Head of caudate nucleus (tissue), 42 donors: ENCODE measurements at places on chromosomes 7 and 10.

- no peak for DNase-seq
Observed at GRCh38 chr7:125773113-125773785, 843.6 kb upstream of the POT1 start.

GRCh38 chr7:100827330-100828226, at the start of gene EPHB4:
Gene EPHB4, minus strand, starts transcription at chr7:100827523. Its CDS starts 493 bp downstream, at chr7:100827030.
- no peak for DNase-seq

DNA sequence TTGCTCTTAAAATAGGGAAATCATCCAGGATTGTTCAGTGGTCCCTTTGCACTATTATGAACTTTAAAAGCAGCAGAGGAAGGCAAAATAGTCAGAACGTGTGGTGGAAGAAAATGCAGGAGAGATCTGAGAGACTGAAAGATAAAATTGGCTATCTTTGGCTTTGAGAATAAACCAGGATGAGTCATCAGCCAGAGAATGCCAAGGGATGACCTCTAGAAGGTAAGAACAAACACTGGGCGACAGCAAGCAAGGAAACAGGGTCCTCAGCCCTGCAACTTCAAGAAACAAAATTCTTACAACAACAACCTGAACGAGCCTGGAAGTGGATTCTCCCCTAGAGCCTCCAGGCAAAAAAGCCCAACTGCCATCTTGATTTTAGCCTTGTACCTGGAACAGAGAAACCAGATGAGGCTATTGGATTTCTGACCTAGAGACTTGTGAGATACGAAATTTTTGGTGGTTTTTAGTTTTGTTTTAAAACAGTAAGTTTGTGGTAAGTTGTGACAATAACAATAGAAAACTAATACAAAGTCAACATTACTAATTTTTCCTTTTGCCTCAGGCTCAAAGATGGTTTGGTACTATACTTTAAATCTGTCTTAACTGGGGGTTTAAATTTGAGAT, 130.2 kb upstream of the CNTNAP2 start:
- no peak for DNase-seq

GRCh38 chr10:101283762-101284100, 54.5 kb upstream of the LBX1 start:
- no peak for DNase-seq

DNA sequence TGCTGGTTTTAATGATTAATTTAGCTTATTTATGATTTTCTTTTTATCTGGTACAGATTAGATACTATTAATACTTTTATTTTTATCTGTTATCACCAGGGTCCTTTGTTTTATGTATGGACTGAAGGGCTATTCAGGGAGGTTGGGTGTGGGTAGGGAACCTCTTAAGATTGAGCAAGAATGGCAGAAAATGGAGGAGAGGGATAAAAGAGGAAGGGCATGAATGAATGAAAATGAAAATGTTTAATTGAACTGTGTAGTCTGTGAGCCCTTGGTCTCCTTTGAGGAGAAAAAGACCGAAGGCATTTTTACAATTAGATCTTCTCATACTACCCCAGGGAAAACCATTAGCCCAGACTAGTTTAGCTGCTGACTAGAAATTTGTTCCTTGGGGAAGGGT, 93.1 kb downstream of the CDK14 start:
- no peak for DNase-seq

DNA sequence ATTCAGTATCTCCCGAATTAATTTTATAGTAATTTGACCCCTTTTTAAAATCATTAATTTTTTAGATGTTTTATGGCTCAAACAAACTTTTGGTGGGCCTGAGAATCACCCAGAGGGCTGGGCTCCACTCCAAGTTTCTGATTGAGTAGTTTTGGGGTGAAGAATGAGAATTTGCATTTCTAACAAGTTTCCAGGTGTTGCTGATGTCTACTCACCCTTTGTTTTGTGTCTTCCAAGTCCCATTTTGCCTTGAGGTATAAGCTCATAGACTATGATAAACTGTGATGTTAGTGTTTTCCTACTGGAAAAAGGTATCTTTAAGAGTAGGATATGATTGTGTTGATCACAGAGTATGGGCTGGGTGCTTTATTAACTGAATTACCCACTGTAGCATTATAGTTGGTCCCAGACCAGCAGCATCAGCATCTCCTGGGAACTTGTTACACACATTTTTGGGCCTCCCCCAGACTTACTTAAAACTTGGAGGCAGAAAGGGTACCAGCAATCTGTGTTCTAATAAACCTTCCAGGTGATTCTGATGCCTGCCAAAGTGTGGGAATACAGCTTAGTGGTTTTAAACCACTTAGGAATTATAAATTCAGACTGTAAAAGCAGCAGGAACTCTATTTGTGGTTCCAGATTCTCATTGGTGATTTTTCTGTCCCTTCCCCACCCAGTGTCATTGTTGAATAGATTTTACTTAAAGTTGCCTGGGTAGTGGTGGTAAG, 19.1 kb downstream of the ZNRF2 start:
- no peak for DNase-seq

DNA sequence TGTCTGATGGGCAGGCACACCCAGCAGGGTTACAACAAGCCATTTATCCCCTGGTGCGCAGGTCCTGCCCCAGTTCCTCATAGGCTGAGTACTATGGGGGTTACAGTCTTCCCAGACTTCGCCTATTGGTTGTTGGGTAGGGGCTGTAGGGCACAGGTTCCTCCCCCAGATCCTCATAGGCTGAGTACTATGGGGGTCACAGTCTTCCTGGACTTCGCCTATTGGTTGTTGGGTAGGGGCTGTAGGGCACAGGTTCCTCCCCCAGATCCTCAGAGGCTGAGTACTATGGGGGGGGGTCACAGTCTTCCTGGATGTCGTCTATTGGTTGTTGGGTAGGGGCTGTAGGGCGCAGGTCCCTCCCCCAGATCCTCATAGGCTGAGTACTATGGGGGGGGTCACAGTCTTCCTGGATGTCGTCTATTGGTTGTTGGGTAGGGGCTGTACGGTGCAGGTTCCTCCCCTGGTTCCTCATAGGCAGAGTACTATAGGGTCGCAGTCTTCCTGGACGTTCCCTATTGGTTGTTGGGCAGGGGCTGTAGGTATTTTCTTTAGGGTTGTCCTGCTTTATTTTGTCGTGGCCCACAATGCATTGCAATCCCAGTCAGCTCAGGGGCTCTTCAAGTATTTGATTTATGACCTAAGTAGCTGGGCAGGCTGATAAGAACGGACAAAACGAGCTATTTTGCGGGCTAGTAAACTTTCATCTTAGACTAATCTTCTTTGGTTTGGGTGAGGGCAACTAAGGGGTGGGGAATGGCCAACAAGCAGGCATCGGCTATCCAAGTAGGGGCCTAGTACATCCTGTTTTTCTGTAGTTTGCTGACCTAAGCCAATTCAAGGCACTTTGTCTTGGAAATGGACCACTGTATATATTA, 3.4 kb downstream of the LRRC27 start:
- DNase-seq = peak; percentile 40

DNA sequence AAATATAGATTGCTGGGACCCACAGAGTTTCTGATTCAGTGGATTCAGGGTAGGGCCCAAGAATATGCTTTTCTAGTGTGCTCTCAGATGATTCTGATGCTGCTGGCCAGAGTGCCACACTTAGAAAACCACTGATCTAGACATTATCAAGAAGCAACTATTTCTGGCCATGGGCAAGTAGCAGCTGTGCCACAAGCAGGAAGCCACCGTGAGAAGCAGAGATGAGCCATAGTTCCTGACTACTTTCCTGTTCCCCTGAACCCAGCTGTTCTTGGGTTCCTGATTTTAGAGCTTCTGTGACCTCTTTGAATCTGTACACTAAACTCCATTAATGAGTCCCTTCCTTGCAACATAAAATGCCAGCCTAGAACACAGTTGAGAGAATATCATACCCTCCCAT, 38.1 kb upstream of the PIK3AP1 start:
- no peak for DNase-seq

DNA sequence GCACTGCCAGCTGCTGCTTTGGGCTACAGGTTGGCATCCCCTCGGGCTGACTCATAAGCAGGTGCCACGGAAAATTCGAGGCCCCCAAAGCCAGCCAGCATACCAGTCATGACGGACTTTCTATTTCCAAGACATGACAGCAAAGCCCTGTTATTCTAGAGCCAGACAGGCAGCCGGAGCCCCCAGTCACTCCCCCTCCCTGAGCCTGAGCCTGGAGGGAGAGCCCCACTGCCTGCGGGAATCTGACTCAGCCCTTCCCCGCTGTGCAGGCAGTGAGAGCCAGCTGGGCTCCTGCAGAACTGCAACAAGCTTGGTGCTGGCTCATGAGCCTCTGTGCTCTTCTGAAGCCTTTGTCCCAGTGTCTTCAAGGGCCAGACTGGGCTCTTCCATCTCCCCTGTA, 15.8 kb downstream of the BTBD16 start:
- peak; percentile 41 for DNase-seq

- DNase-seq = no peak
Observed at GRCh38 chr7:36896418-36896817, 172.1 kb upstream of the AOAH start.

- no peak for DNase-seq
Observed at GRCh38 chr10:62023329-62023728, 121.8 kb downstream of the ARID5B start.

GRCh38 chr7:75033826-75034225, 39.8 kb downstream of the RCC1L start:
- no peak for DNase-seq

- DNase-seq = no peak
Observed at GRCh38 chr10:95573964-95574604, 12.9 kb upstream of the SORBS1 start.

DNA sequence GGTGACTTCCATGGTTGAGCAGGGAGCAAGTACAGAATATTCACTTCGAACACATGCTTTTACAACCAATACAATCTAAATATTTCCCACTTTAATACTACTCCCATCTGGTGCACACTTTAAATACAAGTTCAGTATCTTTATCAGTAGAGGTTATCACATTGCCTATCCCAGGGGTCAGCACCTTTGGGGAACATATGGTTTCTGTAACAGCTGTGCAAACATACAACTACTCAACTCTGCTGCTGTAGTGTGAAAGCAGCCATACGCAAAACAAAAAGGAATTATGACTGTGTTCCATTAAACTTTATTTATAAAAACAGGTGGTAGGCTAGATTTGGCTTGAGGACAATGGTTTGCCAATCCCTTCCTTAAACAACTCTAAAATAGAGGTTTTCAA, 157.5 kb downstream of the XPNPEP1 start:
- no peak for DNase-seq

- peak; percentile 8 for DNase-seq
Observed at GRCh38 chr10:91410638-91411371, 661 bp downstream of the HECTD2 start.

DNA sequence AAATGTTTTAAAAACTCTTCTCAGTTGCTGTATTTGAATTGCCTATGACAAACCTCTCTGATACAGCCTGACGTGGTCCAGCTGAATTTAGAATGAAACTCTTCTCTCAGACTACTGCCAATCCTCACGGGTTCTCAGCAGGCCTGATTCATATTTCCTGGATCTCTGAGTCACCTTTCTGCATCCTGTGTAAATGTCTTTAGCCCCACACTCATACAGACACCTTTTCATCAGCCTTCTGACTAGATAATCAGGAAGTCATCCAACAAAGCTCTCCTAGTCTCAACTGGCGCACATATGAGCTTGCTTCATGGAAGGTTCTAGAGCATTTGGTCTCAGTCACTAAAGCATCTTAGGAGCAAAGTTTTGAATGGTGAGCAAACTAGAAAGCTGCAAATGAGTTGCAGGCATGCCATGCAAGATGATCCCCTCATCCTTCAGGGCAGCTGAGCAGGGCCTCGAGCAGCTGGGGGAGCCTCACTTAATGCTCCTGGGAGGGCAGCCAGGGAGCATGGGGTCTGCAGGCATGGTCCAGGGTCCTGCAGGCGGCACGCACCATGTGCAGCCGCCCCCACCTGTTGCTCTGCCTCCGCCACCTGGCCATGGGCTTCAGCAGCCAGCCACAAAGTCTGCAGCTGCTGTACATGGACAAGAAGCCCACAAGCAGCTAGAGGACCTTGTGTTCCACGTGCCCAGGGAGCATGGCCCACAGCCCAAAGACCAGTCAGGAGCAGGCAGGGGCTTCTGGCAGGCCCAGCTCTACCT, 182.8 kb downstream of the ARHGAP12 start:
- DNase-seq = no peak

- peak; percentile 30 for DNase-seq
Observed at GRCh38 chr10:12299222-12299965, 50.0 kb upstream of the CAMK1D start.

DNA sequence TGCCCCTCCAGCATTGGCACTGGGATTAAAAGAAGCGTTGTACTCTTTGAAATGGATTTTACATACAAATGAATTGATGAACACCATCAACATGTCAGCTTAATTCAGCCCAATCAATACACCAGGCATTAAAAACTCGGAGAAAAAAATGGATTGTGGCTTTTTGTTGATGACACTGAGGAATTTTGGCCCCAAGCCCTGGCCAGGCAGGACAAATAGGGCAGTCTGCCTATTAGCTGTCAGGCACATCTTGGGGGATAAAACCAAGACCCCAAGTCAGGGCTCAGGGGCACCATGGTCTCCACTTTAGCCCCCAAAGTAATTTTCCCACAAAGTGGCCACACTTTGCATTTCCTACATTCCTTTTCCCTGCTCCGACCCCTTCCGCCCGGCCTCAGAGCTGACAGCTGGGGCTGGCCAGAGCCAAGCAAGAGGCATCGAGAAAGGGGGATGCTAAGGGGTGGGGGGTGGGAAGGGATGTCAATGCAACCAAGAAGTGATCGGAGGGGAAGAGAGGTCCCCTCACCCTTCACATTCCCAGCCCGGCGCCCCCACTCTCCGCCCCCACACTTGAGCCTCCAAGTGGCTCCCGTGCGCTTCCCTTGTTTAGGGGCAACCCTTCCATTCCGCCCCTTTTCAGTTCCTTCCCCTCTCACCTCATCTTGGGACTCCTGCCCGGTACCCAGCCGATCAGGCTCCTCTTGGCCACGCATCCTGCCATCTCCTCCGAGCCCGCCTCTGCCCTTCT, 711 bp downstream of the HIP1 start:
- DNase-seq = peak; percentile 17

DNA sequence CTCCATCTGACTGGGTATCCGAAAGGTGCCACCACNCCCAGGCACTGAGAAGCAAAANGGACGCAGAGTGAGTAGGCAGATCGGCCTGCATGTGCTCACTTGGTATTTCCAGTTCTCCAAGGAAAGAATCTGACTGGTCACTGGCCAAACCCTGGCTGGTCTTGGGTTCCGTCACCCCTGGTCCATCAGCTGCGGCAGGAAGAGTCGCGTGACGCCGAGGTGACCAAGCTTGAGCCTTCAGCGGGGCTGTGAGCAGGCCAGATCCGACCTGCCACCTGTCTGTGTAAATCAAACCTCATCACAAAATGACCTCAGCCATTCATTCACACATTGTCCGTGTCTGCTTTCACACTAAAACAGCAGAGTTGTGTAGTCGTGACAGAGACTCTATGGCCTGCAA, 28.8 kb upstream of the CHST15 start:
- DNase-seq = no peak

DNA sequence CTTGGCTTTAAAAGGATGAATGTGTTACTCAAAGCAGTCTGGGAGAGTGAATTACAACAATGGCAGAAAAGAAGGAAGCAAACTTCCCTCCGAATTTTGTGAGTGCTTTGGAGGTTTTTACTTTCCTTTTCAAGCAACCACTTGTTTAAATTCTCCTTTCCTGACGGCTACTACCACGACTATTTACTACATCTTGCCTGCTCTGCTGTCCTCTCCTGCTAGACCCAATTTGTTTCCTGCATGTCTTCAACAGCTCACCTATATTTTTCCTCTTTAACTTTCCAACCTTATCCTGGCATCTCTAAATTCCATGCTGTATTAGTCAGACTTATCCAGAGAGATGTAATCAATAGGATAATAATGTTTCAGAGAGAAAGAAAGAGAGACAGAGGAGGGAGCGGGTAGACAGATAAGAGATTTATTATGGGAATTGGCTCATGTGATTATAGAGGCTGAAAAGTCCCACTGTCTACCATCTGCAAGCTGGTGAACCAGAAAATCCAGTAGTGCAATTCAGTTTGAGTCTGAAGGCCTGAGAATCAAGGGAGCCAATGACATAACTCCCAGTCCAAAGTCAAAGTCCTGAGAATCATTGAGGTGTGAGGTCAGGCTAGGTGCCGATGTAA, 42.8 kb upstream of the SLC13A1 start:
- DNase-seq = no peak
